Brain (organoid and tissue), 16 donors: ENCODE measurements at places on chromosomes 4 and X. TPM values are rescaled to one million over a fixed set of nuclear protein-coding genes. Genes with fewer than 3 reads are reported as not detected.

The KIF4A gene
- 20.3 TPM for polyA plus RNA-seq

The BEX2 gene
- 206 TPM for polyA plus RNA-seq

The LRRC66 gene
- polyA plus RNA-seq: 0.24 TPM

The MTTP gene
- 0.90 TPM for polyA plus RNA-seq

The CSN1S1 gene
- polyA plus RNA-seq: not detected

The TMEM35A gene
- polyA plus RNA-seq: 41.3 TPM

The DMP1 gene
- not detected for polyA plus RNA-seq

The PPP4R3C gene
- not detected for polyA plus RNA-seq
